Upper lobe of right lung (tissue), 1 donor: ENCODE measurements at places on chromosomes 12 and 14. TPM values are rescaled to one million over a fixed set of nuclear protein-coding genes. Genes with fewer than 3 reads are reported as not detected.

GRCh38 chr12:95474660-95474958 lies 657 bp downstream of the METAP2 start:
- no peak for DNase-seq

DNA sequence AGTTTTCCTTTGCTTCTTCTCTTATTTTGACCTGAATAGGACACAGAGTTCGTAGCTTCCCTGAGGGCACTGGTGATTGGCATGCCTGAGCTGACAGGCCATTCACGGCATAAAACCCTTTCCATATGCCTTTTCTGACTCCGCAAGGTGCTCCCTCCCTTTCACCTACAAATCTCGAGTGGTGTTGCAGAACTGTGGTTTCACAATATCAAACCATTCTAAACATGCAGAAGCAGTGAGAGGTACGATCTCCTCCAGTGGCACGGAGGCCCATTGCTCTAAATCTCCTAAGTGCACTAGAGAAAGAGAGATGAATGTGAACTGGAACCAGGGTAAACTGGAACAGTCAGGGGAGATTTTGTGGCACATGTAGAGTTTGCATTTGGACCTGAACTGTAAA lies 23.9 kb downstream of the CLSTN3 start:
- no peak for DNase-seq

DNA sequence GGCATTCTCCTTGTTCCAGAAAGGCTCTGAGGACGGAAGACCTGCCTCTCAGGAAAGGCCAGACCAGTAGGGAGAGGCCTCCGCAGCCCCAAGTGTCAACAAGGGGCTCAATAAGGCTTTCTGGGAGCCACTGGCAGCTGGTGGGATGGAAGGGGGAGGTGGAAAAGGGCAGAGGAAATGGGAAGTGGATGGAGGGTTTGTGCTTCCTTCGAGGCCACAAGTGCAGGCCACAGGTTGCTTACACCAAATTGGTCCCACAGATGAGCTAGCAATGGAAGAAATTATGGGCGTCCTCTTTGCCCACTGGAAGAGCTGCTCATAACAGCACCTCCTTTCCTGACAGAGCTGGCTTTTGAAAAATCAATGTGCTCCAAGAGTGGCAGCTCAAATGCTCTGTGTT lies 28.2 kb downstream of the P2RX4 start:
- no peak for DNase-seq

GRCh38 chr12:107284692-107285091 lies 191.3 kb upstream of the CRY1 start:
- DNase-seq: no peak

GRCh38 chr12:8038659-8039114 lies 6.2 kb downstream of the FOXJ2 start:
- DNase-seq: peak; percentile 84

DNA sequence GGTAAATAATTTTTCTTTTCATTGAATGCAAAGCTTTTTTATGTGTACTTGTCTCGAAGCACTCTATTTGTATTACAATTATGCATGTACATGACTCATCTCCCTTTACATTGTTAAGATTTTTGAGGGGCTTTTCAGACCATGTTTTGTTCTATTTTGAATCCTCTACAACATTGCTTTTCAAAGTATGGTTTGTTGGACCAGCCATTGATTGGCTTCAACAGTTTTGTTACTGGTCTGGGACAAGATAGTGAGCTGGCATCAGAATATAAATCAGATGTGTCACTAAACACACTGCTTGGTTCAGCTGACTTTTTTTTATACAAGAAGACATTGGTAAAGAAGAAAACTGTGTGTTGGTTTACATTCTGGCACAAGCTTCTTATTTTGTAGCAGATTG lies 122.3 kb downstream of the MON2 start:
- no peak for DNase-seq

GRCh38 chr14:90599339-90599738 lies 202.5 kb downstream of the CALM1 start:
- no peak for DNase-seq

The TTC5 gene
- 15.6 TPM for total RNA-seq

The RASSF9 gene
- total RNA-seq: 7.9 TPM
